ENCODE measurements at places on chromosomes 3 and 15.

GRCh38 chr15:78440375-78441373 is 2.7 kb downstream of the IREB2 start:
- peaks cover 59% of the 10 kb centered on the region for H3K4me1 ChIP-seq
- DNase-seq, result no peak
- peak overlapping the region; percentile 24 for H3K27ac ChIP-seq

- peaks cover 79% of the 10 kb centered on the region for H3K36me3 ChIP-seq
- H3K4me3 ChIP-seq, result no peak overlapping the region
- peaks cover 10% of the 10 kb centered on the region for H3K27me3 ChIP-seq
- H3K27ac ChIP-seq, result peak overlapping the region; percentile 74
Measured at GRCh38 chr15:77038312-77039216, 32.3 kb downstream of the TSPAN3 start.

- no peaks in the 10 kb centered on the region for H3K27me3 ChIP-seq
- H3K4me1 ChIP-seq, result no peaks in the 10 kb centered on the region
- no peak overlapping the region for H3K4me3 ChIP-seq
- H3K27ac ChIP-seq, result no peak overlapping the region
- no peaks in the 10 kb centered on the region for H3K36me3 ChIP-seq
- DNase-seq, result no peak
Measured at GRCh38 chr15:47203993-47204392, 513.3 kb upstream of the SEMA6D start.

- no peaks in the 10 kb centered on the region for H3K27me3 ChIP-seq
- no peak for DNase-seq
- no peak overlapping the region for H3K27ac ChIP-seq
- peaks cover 27% of the 10 kb centered on the region for H3K4me1 ChIP-seq
- no peak overlapping the region for H3K4me3 ChIP-seq
- peaks cover 22% of the 10 kb centered on the region for H3K36me3 ChIP-seq
Measured at GRCh38 chr3:58120075-58120812, 90.5 kb downstream of the DNASE1L3 start.

DNA sequence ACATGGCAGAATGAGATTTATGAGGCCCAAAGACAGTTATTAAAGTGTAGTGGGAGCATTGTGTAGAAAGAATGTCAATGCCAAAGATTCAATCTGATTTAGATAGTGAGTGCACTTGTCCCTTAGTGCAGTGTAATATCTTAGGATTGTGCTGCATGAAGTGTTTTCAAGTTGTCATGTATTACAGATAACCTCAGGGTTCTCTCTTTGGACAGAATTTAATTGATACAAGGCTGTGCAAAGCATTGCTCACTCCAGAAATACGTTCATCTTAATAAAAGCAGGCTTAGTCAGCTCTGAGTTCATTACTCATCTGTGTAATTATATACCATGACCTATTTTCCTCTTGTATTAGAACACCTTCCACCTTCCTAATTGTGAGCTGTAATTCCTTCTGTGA is 16.0 kb upstream of the GPR171 start:
- peaks cover 23% of the 10 kb centered on the region for H3K36me3 ChIP-seq
- no peak for DNase-seq
- H3K27ac ChIP-seq, result no peak overlapping the region
- H3K4me3 ChIP-seq, result no peak overlapping the region
- H3K4me1 ChIP-seq, result no peaks in the 10 kb centered on the region

GRCh38 chr15:28086175-28086703 is 12.9 kb downstream of the OCA2 start:
- peaks cover 8% of the 10 kb centered on the region for H3K36me3 ChIP-seq
- peaks cover 13% of the 10 kb centered on the region for H3K4me1 ChIP-seq
- peaks cover 41% of the 10 kb centered on the region for H3K27me3 ChIP-seq
- H3K27ac ChIP-seq, result no peak overlapping the region

DNA sequence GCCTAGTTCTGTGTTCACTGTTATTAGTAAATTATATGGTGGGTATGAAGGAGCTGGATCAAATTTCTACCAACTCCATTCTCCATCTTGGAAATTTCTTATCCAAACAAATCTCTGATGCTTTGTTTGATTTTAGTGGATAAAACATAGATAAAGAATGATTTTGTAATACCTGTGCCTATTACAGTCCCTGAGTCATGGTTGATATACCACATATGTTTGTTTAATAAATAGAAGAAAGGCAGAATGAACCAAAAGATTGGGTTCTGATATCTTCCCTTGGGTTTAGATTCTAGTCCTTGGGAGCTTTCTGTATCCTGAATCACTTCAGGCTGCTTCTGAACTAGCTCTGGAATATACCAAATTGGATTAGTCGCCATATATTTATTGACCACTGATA is 203.6 kb downstream of the PDCD6IP start:
- no peak for DNase-seq
- no peak overlapping the region for H3K4me3 ChIP-seq
- H3K36me3 ChIP-seq, result no peaks in the 10 kb centered on the region
- no peak overlapping the region for H3K27ac ChIP-seq
- peaks cover 8% of the 10 kb centered on the region for H3K27me3 ChIP-seq

GRCh38 chr3:170240671-170241070 is 18.4 kb downstream of the PRKCI start:
- no peaks in the 10 kb centered on the region for H3K4me1 ChIP-seq
- no peaks in the 10 kb centered on the region for H3K27me3 ChIP-seq
- no peak overlapping the region for H3K4me3 ChIP-seq
- H3K27ac ChIP-seq, result no peak overlapping the region
- no peak for DNase-seq

All from activated naive CD4-positive, alpha-beta T cell treated with anti-CD3 and anti-CD28 coated beads, Interleukin-2, amount 10 ng/mL, durations not matched to agents 7 days and 5 days (primary cell).